ENCODE measurements at places on chromosomes 16 and 17.

- no peak for DNase-seq
Observed at GRCh38 chr17:19386051-19386929, 700 bp downstream of the MFAP4 start.

GRCh38 chr17:57868007-57868909 lies 18.4 kb upstream of the MRPS23 start:
- DNase-seq: no peak

DNA sequence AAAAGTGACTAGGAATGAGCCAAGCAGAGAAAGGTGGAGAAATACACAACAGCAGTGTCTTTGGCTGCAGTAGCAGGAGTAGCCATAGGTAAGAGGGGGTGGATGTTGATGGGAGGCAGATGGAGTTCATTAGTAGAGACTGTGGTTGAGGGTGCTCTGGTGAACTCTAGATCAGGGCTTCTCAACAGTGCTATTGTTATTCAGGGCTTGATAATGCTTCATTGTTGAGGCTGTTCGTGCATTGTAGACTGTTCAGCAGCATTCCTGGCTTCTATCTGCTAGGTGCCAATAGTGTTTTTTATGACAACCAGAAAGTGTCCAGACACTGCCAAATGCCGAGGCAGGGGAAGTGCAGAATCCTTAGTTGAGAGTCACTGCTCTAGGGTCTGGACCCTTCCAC lies 3.6 kb downstream of the ALKBH5 start:
- no peak for DNase-seq

GRCh38 chr17:59151006-59151405 lies 4.0 kb downstream of the SKA2 start:
- no peak for DNase-seq

DNA sequence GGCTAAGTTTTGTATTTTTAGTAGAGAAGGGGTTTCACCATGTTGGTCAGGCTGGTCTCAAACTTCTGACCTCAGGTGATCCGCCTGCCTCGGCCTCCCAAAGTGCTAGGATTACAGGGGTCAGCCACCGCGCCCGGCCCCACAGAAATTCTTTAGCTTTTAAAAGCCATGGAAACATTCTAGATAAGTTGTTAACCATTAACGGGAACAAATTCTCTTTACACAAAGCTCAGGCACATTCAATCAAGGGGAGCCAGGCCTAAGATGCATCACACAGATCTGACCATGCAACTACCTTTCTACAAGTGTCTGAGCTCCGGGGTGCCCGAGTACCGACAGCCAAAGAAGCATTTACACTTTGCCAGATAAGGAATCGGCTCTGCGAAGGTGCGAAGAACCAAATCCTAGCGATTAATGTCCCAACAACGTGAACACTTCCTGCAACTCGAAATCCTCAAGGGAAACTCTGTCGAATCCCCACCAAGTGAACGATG lies 1.0 kb downstream of the EMC8 start:
- no peak for DNase-seq

- no peak for DNase-seq
Observed at GRCh38 chr17:73519714-73520368, 124.4 kb downstream of the SDK2 start.

GRCh38 chr17:14843086-14843795 lies 421.9 kb downstream of the PMP22 start:
- DNase-seq: no peak

GRCh38 chr17:50830352-50830751 lies 5.0 kb upstream of the WFIKKN2 start:
- no peak for DNase-seq

GRCh38 chr16:17386229-17386628 lies 84.5 kb downstream of the XYLT1 start:
- no peak for DNase-seq

- no peak for DNase-seq
Observed at GRCh38 chr17:4513113-4514032, 14.7 kb downstream of the SPNS2 start.

GRCh38 chr16:86669937-86670749 lies 91.8 kb downstream of the FOXL1 start:
- DNase-seq: no peak

DNA sequence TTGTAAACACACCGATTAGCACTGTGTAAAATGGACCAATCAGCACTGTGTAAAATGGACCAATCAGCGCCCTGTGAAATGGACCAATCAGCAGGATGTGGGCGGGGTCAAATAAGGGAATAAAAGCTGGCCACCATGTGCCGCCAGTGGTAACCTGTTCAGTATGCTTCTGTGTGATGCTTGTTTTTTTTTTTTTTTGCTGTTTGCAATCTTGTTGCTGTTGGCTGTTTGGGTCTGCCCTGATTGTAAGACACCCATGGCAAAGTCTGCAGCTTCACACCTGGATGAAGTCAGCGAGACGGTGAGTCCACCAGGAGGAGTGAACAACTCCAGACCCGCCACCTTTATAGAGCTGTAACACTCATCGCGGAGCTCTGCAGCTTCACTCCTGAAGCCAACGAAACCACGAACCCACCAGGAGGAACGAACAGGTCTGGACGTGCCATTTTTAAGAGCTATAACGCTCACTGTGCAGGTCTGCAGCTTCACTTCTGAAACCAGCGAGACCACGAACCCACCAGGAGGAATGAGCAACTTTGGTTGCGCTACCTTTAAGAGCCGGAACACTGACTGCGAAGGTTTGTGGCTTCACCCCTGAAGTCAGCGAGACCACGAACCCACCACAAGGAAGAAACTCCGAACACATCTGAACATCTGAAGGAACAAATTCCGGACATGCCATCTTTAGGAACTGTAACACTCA lies 85.0 kb upstream of the MED9 start:
- DNase-seq: no peak

- no peak for DNase-seq
Observed at GRCh38 chr16:69859105-69859989, 91.8 kb upstream of the CLEC18A start.

DNA sequence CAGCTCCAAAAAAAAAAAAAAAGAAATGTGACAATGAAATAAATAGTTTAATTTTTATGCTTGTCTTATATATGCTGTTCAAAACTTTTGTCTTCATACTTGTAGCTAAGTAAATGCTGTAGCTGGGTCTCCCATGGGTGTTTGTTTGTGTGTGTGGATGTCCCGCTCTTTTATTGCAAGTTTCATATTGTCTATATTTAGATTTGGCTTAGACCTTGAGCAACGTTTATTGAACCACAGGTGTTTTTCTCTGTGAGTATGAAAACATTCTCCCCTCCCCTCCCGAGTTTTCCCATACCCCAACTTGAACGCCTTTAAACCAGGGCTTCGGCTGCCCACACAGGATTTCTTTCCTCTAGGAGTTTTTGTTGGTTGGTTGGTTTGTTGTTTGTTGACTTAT lies 45.2 kb downstream of the MFSD11 start:
- no peak for DNase-seq
